NCI-H1436 treated with DMSO at 0.1 percent for 48 hours (cell line): ENCODE measurements at places on chromosomes 16 and 17.

- DNase-seq = no peak
Observed at GRCh38 chr17:55688057-55688456, 34.6 kb downstream of the TMEM100 start.

GRCh38 chr17:41413982-41414381 lies 10.4 kb downstream of the KRT37 start:
- no peak for DNase-seq

- no peak for DNase-seq
Observed at GRCh38 chr17:67246653-67247415, 1.8 kb upstream of the HELZ start.

- DNase-seq = no peak
Observed at GRCh38 chr16:24053099-24053946, 202.8 kb upstream of the CACNG3 start.

- DNase-seq = no peak
Observed at GRCh38 chr16:77574867-77575624, 140.2 kb upstream of the ADAMTS18 start.
